ENCODE measurements at places on chromosomes 3 and 15.

DNA sequence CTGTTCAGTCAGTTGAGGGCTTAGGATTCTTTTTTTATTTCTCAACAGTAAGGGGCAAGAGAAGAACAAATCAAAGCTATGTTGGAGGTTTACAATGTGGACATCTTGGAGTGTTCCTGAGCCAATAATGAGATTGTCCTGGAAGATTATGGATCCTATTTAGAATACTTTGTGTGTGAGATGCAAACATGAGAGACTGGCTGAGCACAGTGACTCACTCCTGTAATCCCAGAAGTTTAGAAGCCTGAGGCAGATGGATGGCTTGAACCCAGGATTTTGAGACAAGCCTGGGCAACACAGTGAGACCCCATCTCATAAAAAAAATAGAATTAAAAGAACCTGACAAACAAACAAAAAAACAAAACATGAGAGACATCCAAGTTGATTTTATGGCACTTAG lies 351.6 kb downstream of the GAP43 start:
- DNase-seq: no peak

GRCh38 chr15:78641102-78641748 lies at the start of gene CHRNB4:
CHRNB4 (minus strand) TSS chr15:78641210; CDS start chr15:78641133, 77 bp downstream.
- DNase-seq: no peak

DNA sequence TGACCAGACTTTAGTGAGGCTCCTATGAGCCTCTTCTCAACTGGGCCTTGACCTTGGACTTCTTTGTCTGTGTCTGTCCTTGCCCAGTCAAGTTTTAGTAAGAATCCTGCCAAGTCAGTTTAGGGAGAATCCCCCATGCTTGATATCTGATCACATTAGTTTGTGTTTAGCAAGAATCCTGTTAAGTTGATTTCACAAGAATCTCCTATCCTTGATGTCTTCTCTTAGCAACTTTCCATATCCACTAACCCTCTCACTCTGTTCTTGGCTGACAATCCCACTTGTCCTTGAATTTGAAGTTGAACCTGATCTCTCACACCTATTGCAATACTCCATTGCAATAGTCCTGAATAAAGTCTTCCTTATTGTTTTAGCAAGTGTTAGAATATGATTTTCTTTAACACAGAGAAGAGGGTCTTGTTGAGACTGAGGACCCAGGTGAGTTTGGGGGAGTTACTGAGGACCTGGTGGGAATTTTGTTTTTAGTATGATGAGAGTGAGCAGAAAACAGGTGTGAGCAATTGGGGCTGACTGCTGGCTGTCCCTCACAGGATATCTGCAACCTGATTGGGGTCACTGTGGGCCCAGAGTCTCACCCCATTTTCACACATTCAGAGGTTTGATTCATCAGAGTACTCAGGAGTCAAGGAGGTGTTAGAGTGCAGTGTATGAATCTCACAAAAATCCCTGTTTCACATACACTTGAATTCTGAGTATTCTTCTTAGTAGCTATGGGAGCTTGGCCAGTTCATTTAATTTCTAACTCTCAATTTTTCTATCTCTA lies 39.9 kb upstream of the TNFAIP8L3 start:
- no peak for DNase-seq

GRCh38 chr15:85976986-85977385 lies 102.7 kb upstream of the AGBL1 start:
- DNase-seq: no peak

- DNase-seq: no peak
These were observed 28.1 kb downstream of the TSC22D2 start for GRCh38 chr3:150436161-150436560.

DNA sequence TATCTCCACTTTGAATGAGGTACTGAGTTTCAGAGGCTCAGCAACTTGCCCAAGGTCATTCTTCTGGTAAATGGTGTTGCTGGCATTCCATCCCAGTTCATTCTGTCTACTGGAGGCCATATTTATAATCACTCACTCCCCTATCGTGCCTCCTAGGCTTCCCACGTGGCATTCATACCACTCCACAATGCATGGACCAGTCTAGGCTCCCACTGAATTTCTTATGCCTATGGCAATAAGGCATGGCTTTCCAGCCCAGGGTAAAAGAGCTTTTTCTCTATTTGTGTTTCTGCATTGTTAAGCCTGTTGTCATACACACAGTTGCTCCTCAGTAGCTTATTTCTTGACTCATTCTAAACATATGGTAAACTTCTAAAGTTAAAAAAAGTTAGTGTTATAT lies 19.9 kb downstream of the BBX start:
- no peak for DNase-seq

- no peak for DNase-seq
These were observed 426.5 kb upstream of the CDIN1 start for GRCh38 chr15:36152936-36153335.

DNA sequence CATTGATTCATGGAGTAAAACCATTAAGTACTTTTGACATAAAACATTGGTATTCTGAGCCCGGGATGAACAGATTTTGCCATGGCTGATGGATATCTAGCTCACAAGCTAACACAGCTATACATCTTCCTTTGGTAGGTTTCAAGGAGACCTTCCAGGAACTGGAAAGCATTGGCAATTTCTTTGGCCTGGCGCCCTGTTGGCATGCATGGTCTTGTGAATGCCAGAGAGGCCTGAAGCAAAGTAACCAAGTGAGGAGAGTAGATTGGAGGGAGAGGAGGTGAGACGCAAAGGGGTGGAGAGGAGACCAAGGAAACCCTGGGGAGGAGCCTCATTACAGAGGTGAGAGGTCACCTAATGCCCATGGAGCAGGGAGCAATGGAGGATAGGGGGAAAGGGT lies 67.2 kb downstream of the SQOR start:
- no peak for DNase-seq

- no peak for DNase-seq
These were observed 15.1 kb downstream of the PLSCR5 start for GRCh38 chr3:146589899-146590508.

DNA sequence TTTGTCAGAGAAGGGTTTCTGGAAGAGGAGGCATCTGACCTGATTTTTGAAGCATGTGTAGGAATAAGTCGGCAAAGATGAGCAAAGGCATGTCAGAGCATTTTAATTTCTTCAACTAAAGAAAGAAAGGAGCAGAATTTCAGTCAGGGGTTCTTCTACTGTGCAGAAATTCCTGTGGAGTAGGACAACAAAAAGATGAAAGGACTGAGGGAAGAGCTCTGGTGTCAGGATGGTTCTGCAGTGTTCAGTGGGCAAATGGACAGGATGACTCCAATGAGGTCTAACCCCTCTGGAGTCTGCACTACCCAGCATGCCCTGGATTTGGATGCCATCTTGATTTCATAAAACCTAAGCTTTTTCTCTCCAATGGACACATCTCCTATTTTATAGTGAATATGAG lies 47.7 kb upstream of the SIAH2 start:
- no peak for DNase-seq

- no peak for DNase-seq
These were observed 46.8 kb upstream of the RAD18 start for GRCh38 chr3:9009976-9010545.

DNA sequence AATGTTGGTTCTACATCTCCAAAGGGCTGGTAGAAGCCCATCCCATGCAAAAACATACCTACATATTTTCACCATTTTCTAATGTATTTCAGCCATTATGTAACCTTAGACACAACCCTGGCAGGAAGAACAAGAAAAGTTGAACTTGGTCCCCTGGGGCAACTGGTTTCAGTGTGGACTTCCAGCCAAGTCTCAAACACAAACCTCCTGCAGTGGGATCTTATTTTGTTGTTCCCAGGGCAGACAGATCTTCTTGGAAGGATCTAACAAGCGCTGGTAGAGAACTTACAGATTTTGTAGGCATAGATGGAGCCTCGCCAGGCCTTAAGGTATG lies 96.3 kb downstream of the ADAMTS17 start:
- no peak for DNase-seq

DNA sequence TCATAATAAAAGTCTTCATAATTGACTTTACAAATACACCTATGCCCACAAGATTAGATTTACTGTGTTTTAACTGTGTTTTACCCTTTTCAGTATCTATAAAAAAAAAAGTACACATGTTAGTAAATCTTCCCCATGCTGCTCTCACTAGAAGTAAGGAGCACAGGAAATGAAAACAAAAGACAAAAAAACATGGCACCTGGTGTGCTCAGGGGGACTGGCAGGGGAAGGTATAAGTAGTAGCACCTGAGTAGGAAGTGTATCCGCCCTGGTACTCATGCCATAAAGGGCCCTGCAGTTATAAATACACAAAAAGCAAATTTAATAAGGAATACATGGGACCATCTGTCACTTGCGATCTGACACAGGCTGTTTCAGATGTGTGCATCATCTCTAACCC lies 8.9 kb upstream of the ALDH1A2 start:
- DNase-seq: no peak

DNA sequence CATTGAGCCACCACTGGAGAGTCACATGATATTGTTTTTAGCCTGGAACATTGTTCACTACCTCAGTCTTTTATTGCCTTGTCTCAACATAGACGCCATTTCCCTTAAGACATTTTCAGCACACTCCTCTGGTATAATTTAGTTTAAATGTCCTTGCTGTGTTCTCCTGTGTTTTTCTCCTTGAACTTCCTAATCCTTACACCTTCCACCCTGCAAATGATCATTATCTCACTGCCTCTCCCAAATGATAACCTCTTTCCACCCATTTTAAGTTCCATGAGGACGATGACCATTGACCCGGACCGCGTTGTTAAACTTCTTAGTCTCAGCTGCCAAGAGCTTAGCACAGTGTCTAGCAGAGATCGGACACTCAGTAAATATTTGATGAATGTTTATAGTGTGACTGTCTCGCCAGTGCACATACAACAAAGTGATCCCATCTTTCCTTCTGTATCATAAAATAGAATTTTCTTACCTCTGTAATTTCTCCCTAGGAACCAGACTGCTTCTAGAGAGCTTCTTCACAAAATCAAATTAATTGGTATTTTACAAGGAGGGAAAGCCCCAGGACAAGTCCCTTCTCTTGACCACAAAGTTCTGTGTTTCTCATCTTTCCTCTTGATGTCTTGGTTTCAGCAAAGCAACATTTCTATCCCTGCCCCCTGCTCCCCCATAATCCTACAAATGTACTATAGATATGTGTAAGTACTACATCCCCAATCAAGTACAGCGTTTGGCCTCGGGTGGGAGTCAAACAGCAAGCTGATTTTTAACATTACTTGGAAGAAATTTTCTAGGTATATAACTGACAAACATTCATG lies 429.6 kb downstream of the LPP start:
- no peak for DNase-seq

DNA sequence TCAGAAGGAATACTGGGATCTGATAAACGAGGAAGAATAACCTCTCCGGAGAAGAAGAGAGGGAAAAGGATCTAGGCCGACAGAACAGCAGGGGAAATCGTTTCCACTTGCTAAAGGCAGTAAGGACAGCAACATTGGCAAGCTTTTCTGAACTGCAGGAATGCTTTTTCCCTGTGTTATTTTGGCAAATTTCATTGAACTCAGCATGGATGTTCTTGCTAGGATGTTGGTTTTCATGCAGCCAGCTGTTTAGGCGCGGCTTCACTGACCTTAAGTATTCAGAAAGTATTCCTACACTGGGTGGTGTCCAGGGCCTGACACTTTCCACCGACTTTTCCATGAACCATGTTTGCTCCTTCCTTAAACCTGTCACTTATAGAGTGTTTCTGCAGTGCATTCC lies 489.7 kb downstream of the CNTN3 start:
- DNase-seq: no peak

DNA sequence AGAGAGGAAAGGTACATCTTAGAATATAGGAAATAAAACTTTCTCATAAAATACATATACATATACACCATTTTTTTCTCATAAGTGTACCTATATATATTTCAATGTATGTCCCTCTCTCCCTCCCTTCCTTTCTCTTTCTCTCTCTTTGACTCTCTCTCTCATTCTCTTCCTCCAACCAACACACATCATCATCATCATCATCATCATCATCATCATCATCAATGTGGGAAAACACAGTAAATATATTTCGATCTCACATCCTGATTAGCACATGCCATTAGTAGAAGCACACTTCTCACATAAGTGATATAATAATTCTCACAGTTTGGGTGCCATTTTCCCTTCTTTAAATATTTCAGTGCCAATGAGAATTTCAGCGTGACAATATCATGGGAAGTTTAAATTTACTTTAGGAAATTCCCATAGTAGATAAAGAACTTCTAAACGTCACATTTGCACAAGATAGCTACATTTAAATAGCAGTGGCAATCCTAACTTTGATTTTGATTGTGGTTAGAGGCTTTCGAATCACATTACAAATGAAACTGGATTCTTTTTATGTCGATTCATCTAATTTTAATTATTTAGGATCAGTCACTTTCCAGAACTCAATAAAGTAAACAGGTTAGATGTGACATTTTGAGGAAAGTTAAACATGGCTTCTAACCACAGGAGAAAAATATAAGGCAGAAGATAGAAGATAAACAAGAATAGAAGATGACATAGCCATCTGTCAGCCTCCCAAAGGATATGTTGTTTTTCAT lies 33.0 kb upstream of the ACTC1 start:
- DNase-seq: no peak

DNA sequence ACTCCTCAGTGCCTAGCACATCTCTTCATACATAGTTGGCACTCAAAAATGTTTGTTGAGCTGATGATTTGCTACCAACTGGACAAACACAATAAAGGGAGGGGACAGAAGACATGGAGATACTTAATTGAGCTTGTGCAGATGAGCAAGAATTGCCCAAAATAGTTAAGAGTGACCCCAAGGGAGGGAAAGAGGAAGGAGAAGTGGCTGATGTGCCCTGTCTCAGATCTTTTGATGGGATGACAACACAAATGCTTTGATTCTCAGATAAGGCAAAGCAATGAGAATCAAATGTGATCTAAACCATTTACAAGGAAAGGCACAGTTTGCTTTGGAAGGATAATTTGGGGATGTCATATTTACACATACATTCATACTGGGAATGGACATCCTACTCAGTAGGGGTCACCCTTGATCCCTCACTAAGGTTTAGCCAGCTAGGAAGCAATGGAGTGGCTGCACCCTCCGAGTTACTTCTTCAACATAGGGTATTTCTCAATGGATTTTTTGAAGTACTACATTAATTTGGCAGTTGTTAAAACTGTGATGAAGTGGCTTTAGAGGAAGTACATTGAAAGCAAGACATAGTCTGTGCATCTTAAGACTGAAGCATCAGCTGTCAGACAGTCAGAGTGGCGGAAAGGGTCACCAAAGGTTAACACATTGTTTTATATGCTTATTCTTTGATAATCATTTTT lies 21.9 kb upstream of the SSR3 start:
- no peak for DNase-seq

DNA sequence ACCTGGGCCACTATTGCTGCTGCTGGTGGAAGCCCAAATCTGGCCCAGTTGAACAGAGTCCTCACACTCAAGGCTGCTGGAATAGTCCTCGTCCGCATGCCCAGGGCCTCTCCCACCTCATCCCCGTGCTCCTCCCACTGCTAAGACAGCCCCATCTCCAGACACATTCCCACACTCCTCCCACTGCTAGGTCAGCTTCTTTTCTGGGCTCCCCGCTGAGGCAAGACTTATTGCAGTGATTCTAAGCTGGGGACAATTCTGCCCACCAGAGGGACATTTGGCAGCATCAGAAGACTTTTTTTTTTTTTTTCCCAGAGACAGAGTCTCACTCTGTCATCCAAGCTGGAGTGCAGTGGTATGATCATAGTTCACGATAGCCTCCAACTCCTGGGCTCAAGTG lies 35.1 kb downstream of the POC1A start:
- DNase-seq: no peak

GRCh38 chr15:57861815-57862586 lies 155.5 kb downstream of the POLR2M start:
- DNase-seq: no peak

- no peak for DNase-seq
These were observed 7.9 kb downstream of the RBP2 start for GRCh38 chr3:139468399-139468798.

- no peak for DNase-seq
These were observed 215.6 kb downstream of the CBLB start for GRCh38 chr3:105653166-105653565.

- no peak for DNase-seq
These were observed 92.6 kb upstream of the ALDH1A3 start for GRCh38 chr15:100786901-100787566.

All from T-helper 9 cell (primary cell).